ENCODE measurements at places on chromosomes 4 and X.

DNA sequence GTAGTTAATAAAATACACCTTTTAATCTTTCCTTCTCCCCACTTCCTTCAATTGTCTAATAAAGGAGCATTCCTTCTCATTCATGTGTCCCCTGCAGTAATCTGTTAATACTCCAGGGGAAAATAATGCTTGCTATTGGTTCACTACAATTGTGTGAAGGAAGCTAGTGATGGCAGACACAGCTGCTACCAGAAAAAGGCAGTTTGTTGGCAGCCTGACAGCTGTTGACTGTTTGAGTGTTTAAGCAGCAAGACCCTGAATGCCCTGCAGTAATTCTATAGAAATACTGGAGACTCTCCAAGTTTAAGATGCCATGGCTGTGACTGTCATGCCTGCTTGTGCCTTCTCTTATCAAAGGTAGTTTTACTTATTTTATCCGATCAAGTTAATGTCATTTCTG, 359.5 kb downstream of the C4orf33 start:
- peak; percentile 85 for DNase-seq

DNA sequence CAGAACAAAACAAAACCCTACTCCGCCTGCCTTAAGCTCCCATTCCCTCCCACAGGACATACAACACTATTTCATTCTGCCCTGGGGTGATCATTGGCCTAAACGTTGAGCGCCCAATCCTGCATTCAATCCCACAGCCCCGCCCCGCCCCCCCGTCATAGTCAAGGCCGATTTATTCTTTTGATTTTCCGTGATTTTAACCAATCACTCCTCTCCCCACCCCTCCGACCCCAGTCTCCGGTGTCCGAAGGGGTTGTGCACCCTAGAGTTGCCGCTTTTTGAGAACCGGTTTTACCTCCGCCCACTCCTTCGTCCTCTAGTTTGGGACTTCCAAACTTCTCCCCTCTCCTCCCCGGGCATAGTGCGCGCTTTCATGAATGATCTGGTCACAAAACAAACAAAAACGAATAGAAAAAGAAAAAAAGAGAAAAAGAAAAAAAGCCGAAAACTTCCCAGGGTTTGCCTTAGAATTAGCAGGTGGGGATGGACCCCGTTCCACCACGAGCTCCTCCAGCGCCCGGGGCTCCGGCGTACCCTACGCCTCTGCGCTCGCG, 446 bp upstream of the UBE2A start:
- DNase-seq: no peak

GRCh38 chrX:51742586-51742985, 656 bp upstream of the GSPT2 start:
- DNase-seq: no peak

DNA sequence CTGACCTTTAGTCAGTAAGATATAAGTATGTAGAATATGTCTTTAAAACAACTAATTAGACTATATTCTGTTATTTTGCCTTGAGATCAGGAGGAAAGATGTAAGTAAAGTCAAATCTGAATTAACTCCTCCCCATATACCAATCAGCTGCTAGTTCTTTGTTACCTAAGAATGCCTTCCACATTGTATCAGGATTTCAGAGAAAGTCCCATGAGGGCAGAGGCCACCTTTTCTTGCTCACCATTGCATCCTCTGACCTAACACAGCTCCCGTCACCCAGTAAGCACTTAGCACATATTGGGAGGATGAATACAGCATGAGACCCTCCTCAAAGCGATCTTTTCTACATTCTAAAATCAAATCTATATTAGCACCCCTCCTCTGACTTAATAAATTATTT, 87.0 kb downstream of the COL25A1 start:
- DNase-seq: no peak

DNA sequence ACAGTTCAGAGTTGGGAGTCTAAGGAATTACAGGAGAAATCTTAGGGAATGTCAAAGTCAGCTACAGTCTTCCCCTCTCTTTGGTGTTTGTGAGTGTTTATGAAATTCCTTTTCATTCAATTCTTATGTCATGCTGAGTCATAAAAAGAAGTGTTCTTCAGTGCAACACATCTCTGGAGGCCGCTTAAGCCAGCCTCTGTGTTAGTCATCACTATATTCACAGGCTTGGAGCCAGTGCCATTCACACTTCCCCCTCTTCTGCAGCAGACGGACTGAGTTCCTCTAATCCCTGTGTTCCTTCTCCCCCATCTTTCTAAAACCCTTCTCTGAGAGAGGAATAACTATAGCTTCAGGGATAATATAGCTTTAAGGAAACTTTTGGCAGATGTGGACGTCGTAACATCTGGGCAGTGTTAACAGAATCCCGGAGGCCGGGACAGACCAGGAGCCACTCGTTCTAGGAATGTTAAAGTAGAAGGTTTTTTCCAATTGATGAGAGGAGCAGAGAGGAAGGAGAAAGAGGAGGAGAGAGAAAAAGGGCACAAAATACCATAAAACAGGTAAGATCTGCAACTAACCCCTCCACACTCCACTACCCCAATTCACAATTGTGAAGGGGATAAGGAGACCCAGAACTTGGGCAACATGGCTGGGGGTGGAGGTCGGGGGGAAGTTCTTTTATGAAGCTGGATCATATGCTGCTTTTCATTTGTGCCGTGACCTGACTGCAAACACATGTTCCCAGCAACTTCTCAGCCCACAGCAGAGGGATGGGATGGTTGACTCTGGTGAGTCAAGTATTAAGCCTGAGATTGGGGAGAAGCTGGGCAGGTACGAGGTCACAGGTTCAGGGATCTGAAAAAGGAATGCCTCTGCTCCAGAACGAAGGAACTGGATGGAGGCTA, at the start of gene SRPX2:
Gene SRPX2 (plus strand): TSS at position 244 of the 905 bp plus-strand sequence. CDS start 2,124 bp downstream, outside the sequence.
- no peak for DNase-seq

GRCh38 chr4:88033309-88033708, 25.9 kb downstream of the PKD2 start:
- DNase-seq: peak; percentile 53

- DNase-seq: no peak
Measured at GRCh38 chr4:142778900-142779299, 67.2 kb downstream of the INPP4B start.

DNA sequence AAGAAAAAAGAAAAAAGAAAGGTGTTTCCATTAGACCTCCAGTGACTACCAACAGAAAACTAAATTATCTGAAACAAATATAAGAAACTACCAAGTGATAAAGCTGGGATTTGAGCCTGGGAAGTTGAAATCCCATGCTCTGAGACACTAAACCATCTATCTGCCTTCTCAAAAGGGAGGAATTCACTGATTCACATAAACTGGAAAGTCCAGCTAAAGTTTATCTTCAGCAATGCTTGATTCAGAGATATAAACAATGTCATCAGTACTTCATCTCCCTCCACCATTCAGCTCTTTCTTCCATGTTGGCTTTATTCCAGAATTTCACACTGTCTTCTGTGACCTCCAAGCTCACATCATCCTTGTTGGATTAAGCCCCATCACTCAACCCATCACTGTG, 96.3 kb downstream of the IQCM start:
- DNase-seq: no peak

- DNase-seq: peak; percentile 64
Measured at GRCh38 chrX:15686818-15687685, 22.4 kb upstream of the CLTRN start.

GRCh38 chrX:37060999-37061398, 52.8 kb downstream of the FAM47C start:
- peak; percentile 3 for DNase-seq

- DNase-seq: no peak
Measured at GRCh38 chr4:8706216-8707044, 113.9 kb downstream of the CPZ start.

DNA sequence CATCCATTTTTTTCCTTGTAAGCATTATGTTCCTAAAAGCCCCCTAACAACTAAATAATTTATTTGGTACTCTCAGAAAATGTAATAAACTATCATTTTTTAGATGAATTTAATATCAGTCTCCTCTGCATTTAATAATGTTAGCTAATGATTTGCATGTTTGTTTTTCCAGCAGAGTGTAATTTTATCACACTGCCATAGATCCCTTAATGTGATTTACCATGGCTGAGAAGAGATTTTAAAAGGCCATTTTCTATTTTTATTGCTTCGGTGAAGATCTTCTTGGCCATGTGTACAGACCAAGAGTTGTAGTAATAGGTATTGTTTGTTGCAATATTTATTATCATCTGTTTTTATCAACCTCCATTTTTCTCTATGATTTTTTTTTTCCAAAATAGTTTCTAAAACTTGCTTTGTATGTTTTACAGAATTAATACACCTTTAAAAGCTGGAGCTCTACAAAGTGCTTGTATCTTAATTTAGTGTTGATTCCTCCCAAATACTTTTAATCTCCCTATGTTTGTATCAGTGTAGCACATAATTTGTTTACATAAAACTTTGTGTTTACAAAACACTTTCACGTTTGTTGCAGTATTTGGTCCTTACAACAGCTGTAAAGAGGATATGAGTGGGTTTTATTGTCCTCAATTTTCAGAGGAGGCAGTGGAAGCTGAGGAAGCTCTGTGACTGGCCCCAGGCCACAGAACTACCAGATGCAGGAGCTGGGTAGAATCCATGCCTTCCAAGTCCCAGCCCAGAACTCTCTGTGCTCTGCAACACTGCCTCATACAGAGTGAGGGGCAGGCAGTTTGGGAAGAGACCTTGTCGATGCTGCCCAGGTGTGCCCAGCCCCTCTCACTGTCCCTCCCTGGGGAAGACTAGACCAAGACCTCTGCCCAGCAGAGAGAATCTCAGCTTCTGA, 58.1 kb downstream of the FAM114A1 start:
- peak; percentile 24 for DNase-seq

DNA sequence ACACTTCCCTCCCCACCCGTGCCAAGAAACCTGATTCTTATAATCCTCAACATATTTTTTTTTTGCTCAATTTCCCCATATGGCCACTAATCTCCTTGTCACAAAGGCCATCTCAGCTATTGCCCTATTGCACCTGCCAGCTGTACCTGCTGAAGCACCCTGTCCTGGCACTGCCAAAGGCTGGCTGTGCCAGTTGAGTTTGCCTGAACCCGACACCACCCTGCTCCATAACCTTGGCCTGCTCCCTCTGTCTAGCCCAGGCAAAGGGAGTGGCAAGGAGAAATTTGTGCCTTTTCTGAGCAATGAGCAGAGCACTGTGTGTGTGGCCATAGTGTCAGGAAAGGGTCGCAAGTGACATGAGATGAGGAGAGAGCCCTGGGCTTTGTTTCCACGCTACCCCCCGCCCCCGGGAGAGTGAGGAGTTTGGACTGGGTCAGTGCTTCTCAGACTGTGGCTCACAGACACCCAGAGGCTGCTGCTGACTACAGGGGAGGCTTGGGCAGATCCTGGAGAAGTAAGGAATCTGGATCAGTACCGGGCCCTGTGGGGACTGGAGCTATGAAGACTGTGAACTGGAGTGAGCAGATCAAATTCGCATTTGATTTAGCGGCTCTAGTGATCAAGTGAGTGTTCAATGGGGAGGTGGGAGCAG, 42.2 kb upstream of the HMGB3 start:
- no peak for DNase-seq

DNA sequence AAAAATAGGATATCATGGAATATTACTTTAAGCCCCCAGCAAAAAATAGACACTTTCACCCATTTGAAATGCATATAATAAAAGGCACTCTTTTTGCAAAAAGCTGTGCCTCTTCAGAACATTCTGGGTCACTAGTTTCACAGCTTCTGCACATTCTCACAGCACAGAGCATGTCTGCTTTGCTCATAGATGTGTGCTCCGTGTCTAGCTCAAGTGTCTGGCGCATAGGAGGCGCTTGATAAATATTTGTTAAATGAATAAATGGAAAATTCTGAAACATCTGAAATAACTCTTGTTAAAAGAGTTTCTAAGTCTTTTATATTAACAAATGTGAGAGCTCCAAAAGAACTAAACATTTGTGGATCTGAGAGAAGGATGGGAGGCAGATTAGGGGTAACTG, 275.2 kb downstream of the PTTG2 start:
- DNase-seq: no peak

GRCh38 chr4:81314897-81315470, 100.0 kb upstream of the PRKG2 start:
- DNase-seq: no peak

DNA sequence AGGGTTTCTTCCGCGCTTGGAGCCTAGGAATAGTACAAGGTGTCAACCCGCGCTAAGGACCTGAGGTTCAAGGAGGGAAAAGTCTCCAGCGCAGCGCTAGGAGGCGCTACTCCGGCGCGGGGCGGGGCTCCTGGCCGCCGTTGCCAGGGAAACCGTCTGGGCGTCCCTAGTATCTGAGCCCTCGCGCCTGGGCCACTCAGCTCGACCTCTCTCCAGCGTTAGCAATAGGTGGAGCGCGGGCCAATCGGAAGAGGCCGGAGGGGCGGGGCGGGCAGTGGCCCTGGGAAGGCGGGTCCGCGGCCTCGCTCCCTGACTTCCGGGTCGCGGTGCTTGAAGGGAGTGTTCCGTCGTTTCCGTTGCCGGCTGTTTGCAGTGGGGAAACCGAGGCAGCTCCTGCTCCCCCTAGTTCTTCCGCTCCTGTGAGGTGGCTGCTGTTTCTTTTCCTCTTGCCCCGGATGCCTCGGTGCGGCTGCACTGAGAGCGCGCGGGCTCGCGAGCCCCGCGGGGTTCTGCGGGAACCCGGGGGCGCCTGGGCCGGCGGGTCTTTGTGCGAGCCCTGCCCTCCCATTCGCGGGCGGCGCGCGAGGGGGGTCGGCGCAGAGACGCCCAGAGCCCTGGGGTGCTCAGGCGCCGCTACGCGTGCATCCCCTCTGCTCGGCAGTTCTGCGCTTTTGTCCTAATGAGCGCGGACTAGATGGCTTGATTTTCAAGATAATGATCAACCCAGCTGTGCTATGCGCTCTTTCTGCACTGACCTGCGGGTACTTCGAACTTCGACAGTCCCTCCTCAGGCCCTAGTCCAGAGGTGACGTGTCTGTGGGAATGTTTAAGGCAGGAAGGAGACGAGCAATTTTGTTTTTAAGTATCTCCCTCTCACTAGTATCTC, at the start of gene ELMOD2:
Gene ELMOD2 (plus strand): TSS at position 312 of the 886 bp plus-strand sequence. CDS start 1,261 bp downstream, outside the sequence.
- peak; percentile 97 for DNase-seq

DNA sequence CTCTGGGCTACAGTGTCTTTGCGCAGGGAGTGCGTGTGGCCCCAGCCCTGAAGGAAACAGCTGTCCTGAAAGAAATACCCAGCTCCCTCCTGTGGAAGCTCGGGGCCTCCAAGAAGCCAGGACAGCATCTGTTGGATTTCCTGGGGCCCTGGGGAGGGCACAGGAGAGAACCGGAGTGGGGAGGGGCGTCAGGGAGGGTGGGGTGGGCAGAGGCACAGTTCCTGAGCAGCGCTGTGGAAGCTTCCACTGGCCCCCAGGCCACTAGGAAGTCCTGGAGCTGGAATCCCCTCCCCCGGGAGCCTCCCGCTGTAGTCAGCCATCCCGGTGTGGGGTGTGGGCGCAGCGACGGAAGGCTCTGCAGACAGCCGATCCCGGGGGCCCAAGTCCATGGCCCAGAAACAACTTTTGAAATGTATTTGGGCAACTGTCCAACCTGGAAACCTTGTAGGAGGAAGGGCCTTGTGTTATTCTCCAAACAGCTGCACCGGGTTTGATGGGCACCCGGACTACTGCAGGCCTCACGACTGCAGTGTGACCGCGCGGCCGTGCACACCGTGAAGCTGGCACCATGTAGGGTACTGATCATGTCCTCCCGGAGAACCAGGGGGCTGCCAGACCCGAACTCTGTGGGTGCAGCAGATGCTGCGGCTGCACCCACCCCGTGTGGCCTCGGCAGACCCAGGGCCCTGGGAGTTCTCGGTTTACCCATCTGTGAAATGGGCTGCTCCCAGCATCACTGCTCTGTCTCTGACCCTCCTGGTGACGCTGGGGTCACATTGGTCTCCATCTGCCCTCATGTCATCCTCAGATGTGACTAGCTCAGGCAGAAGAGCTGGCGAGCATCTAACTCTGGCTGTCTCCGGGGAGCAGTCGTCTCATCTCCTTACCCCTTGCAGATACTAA, 68.5 kb upstream of the HMX1 start:
- DNase-seq: no peak

GRCh38 chr4:142547974-142548373, 298.1 kb downstream of the INPP4B start:
- DNase-seq: no peak

All from NCI-H1417 (cell line).